ENCODE measurements at places on chromosomes 12 and 14. TPM values are rescaled to one million over a fixed set of nuclear protein-coding genes. Genes with fewer than 3 reads are reported as not detected.

The KRT77 gene
- total RNA-seq, result not detected

The DHRS2 gene
- total RNA-seq, result not detected

The SLC39A5 gene
- not detected for total RNA-seq

The KLRC1 gene
- not detected for total RNA-seq

The EMP1 gene
- 744 TPM for total RNA-seq

The ADCY6 gene
- 24.8 TPM for total RNA-seq

GRCh38 chr12:15931590-15932053 lies 20.5 kb downstream of the DERA start:
- H3K36me3 ChIP-seq, result no peaks in the 10 kb centered on the region
- no peak overlapping the region for H3K27ac ChIP-seq
- H3K4me3 ChIP-seq, result no peak overlapping the region
- H3K4me1 ChIP-seq, result peaks cover 39% of the 10 kb centered on the region
- no peaks in the 10 kb centered on the region for H3K27me3 ChIP-seq

DNA sequence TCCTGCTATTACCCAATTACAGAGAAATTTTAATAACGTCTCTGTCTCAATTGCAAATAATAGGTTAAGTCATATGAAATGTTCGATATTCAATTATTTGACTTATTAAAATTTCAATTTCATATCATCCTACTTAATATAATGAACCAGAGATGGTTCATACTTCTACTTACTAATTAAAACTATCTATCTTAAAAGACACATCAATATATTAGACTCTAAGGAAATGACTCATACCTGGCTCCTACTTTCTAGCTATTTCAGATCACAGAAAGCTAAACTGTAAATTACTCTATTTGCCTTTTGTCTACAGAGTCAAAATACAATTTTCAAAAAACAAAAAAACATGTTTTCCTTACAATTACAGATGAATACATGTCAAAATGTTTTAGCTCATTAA lies 99.6 kb downstream of the CAPZA3 start:
- DNase-seq, result peak; percentile 43
- H3K27ac ChIP-seq, result no peak overlapping the region
- H3K36me3 ChIP-seq, result no peaks in the 10 kb centered on the region
- no peaks in the 10 kb centered on the region for H3K27me3 ChIP-seq

DNA sequence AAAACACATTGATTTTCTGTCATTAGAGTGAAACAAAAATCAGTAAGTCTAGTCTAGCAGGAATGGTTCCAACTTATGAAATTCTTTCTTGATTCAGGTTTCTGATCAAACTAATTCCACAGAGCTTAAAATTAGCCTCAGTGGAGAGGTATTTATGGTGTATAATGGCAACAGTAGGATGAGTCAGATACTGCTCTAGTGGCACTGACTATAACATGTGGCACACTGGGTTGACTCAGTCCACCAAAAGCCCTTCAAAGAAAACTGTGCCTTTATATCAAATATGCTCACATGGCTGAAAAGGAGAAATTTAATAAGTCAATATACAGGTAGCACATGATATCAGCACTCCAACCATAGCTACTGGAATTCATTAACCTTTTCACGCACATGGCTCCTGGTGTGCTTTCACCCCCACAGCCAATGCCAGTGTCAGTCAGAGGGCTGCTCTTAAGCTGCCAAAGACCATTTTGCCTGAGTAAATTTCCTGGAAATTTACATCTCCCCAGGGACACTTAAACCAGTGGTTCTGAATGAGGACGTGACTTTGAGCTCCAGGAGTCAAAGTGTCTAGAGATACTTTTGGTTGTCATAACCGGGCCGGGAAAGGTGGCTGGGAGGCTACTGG lies 21.7 kb upstream of the CATSPERB start:
- peaks cover 15% of the 10 kb centered on the region for H3K4me1 ChIP-seq
- peak; percentile 69 for DNase-seq
- no peaks in the 10 kb centered on the region for H3K36me3 ChIP-seq
- no peak overlapping the region for H3K4me3 ChIP-seq
- no peak overlapping the region for H3K27ac ChIP-seq
